Thoracic aorta endothelial cell (primary cell): ENCODE measurements at places on chromosomes 6 and 20. TPM values are rescaled to one million over a fixed set of nuclear protein-coding genes. Genes with fewer than 3 reads are reported as not detected.

DEFB123 gene
- total RNA-seq: not detected in 2 replicates

HLA-DPB1 gene
- 14.5 and 20.8 TPM in 2 replicates for total RNA-seq

PPIL1 gene
- 35.4 and 46.6 TPM in 2 replicates for total RNA-seq

SNX9 gene
- total RNA-seq: 56.1 and 61.3 TPM in 2 replicates

SLC22A7 gene
- not detected in 2 replicates for total RNA-seq

ARMC2 gene
- 2.3 and 2.4 TPM in 2 replicates for total RNA-seq

TGM3 gene
- not detected in 2 replicates for total RNA-seq

GABRR1 gene
- total RNA-seq: not detected in 2 replicates

BIRC7 gene
- total RNA-seq: 0.27 TPM in 1 of 2 replicates, not detected in the other

ANKRD66 gene
- total RNA-seq: not detected in 2 replicates

LCA5 gene
- 6.8 and 7.3 TPM in 2 replicates for total RNA-seq

FAM50B gene
- 4.7 TPM in 2 replicates for total RNA-seq

RNF5 gene
- total RNA-seq: 28.9 and 42.6 TPM in 2 replicates

SAPCD1 gene
- 0.66 and 1.6 TPM in 2 replicates for total RNA-seq
